Mammary microvascular endothelial cell (primary cell): ENCODE measurements at places on chromosomes 3 and 15. TPM values are rescaled to one million over a fixed set of nuclear protein-coding genes. Genes with fewer than 3 reads are reported as not detected.

LEKR1 gene
- total RNA-seq, result not detected in 2 replicates

PDZRN3 gene
- not detected in 2 replicates for total RNA-seq

FRMD5 gene
- 0.47 and 0.54 TPM in 2 replicates for total RNA-seq

P3H2 gene
- total RNA-seq, result 19.0 and 31.4 TPM in 2 replicates

CKMT1B gene
- not detected in 2 replicates for total RNA-seq
